Ascending aorta (tissue), 2 donors: ENCODE measurements at places on chromosomes 7 and 10.

DNA sequence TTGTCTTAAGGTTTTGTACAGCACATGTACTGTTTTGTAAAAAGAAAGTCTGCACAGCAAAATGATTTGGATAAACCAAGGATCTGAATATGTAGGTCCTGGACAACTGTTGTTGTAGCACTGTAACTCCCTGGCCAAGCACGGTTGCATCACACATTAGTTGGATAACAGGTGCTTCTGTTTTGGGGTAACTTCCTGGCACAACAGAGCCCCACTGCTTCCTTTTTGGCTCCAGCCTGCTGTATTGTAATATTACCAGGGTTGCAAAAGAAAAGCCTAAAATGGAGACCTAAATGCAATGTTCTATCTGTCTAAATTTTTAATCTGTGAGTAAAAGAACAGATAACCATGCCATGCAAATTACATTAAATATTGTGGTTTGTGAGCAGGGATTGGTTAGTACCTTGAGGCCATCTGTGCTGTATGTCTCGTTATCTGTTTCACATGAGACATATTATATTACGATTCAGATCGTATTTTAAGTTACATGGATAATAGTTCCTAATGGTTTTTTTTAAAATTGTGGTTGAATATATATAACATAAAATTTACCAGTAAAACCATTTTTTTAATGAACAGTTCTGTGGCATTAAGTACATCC is 27.5 kb upstream of the WAC start:
- DNase-seq = no peak
- no peak overlapping the region for H3K4me3 ChIP-seq
- no peaks in the 10 kb centered on the region for H3K36me3 ChIP-seq
- H3K27me3 ChIP-seq = no peaks in the 10 kb centered on the region

DNA sequence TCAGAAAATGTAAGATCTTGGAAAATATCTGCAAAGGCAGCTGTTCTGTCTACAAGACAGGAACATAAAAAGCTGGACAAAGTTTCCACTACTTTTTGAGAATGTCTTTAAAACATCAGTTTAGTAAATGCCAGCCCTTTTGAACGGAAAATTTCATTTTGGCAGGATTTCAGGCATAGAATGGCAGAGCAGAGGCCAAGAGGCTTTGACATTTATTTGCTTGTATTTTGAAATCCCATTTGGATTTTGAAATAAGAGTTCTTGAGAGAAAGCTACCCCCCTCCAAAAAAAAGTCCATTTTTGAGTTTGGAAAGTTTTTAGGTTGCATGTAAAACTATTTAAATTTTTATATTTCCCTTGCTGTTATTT is 3.1 kb upstream of the ETV1 start:
- H3K36me3 ChIP-seq = no peaks in the 10 kb centered on the region
- H3K27me3 ChIP-seq = no peaks in the 10 kb centered on the region
- peak overlapping the region; percentile 91 for H3K27ac ChIP-seq
- peaks cover 6% of the 10 kb centered on the region for H3K4me1 ChIP-seq
- H3K4me3 ChIP-seq = peak overlapping the region; percentile 79

- no peak overlapping the region for H3K27ac ChIP-seq
- no peak overlapping the region for H3K4me3 ChIP-seq
- no peaks in the 10 kb centered on the region for H3K4me1 ChIP-seq
These were observed 121.6 kb downstream of the EGFR start for GRCh38 chr7:55140221-55140940.

GRCh38 chr7:137120690-137121089 is 222.8 kb downstream of the PTN start:
- H3K27ac ChIP-seq = no peak overlapping the region
- H3K4me1 ChIP-seq = no peaks in the 10 kb centered on the region
- no peak overlapping the region for H3K4me3 ChIP-seq
- H3K36me3 ChIP-seq = no peaks in the 10 kb centered on the region

- H3K27ac ChIP-seq = no peak overlapping the region
- H3K4me1 ChIP-seq = no peaks in the 10 kb centered on the region
- no peak for DNase-seq
- no peaks in the 10 kb centered on the region for H3K36me3 ChIP-seq
- no peak overlapping the region for H3K4me3 ChIP-seq
- H3K27me3 ChIP-seq = no peaks in the 10 kb centered on the region
These were observed 38.3 kb downstream of the AHCYL2 start for GRCh38 chr7:129263168-129263567.

DNA sequence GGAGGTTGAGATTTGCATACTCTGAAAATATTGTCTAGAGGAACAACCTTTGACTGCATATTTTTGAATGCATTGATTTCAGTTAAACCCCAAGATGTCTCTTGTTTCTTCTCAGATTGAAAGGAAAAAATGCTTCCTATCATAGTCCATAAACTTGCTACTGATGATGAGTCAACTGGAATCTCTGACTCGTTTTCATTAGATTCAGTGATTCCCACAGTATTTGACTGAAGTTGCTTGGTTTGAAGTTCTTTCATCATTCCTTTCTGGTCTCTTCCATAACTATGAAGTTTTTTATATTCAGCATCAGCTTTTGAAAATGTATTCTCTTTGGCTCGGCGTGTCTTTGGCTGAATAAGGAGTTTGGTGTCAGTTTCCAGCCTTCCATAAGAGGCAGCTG is 10.7 kb downstream of the PEX1 start:
- H3K4me1 ChIP-seq = no peaks in the 10 kb centered on the region
- DNase-seq = no peak
- no peaks in the 10 kb centered on the region for H3K27me3 ChIP-seq
- H3K4me3 ChIP-seq = no peak overlapping the region

- H3K36me3 ChIP-seq = no peaks in the 10 kb centered on the region
- DNase-seq = no peak
- H3K4me1 ChIP-seq = no peaks in the 10 kb centered on the region
- H3K27ac ChIP-seq = no peak overlapping the region
- no peak overlapping the region for H3K4me3 ChIP-seq
These were observed 15.4 kb downstream of the TSPAN15 start for GRCh38 chr10:69466689-69467088.

DNA sequence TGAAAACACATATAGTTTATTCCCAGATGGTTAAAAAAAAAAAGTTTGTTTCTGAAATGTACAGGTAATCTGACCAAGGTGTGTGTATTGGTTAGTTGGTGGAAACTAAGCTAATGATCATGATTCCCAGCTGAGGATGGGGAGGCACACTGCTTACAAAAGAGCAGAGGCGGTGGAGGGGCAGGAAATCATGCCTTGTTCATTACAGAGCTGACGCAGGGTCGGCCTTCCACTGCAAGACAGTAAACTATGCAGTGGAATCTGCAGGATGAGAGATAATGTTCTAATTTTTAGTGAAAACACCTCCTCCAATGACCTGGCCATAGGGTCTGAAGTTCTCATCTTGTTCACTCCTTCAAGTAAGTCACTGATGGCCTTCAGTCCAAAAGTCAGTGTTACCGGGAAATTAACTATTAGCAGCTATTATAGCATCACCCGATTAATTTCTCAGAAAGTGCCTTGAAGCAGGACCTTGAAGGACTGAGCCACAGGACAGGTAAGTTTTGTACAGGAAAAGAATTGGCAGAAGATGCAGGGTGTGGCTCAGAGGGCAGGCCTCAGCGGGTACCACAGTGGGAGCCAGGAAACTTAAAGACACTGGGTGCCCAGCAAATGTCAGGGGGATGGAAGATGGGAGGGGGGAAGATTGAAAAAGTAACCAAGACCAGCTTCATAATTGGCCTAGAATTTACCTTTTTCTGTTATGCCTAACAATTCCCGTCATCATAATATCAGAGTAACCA is 36.0 kb downstream of the MYOF start:
- H3K4me1 ChIP-seq = peaks cover 31% of the 10 kb centered on the region
- no peak for DNase-seq
- peak overlapping the region; percentile 86 for H3K27ac ChIP-seq
- no peak overlapping the region for H3K4me3 ChIP-seq
- no peaks in the 10 kb centered on the region for H3K27me3 ChIP-seq
- H3K36me3 ChIP-seq = peaks cover 21% of the 10 kb centered on the region

DNA sequence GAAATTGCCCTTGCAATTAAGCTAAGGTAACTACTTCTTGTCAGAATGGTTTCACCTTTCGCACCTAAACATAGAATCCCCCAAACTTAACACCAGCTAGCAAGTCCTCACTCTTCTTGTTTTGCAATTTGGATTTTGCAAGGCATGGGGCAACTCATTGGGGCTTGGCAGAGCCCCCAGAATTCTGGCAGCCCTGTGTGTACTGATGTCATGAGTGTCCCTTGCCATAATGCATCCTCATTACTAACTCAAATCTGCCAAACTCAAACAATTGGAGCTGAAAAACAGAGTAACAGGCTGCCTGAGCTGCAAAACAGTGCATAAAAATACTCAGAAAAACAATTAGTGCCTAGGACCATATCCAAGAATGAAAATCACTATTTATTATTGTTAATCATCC is 7.9 kb upstream of the XPNPEP1 start:
- H3K36me3 ChIP-seq = no peaks in the 10 kb centered on the region
- no peaks in the 10 kb centered on the region for H3K27me3 ChIP-seq
- no peak for DNase-seq
- H3K4me3 ChIP-seq = no peak overlapping the region

DNA sequence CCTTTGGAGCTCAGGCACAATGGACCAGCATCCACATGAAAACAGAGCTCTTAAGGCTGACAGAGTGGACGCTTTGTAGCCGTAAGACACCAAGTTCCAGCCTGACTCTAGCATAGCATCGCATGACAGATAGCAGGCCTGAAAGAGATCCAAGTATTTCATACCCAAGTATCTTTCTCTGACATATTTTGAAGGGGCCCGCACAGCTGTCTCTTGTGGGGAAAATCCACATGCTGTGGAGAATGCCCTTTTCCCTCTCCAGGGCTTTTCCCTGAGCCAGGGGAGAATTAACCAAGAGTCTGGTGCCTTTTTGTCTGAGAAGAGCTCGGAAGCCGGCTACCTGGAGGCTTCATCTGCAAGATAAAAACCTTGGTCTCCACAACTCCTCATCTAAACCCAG is 51.0 kb downstream of the CFAP46 start:
- H3K4me3 ChIP-seq = no peak overlapping the region
- H3K4me1 ChIP-seq = no peaks in the 10 kb centered on the region
- no peaks in the 10 kb centered on the region for H3K27me3 ChIP-seq

DNA sequence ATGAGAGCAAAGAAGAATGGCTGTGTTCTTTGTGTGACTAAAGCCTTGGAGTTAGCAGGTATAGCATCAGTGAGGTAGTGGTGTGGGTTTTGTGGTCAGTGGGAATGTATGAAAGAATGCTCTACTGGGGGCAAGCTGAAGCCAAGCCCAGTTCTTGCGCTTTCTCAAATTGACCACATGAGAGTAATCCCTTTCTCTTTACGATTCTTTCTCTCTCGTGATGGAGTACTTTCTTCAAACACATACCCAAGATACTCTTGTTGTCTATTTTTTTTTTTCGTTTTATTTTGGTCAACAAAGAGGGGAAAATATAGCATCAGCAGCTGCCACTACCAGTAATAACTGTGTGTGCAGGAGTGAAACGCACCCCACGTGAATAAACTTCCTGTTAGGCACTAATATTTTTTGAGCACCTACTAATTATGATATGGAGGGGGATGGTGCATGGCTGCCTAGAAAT is 8.4 kb upstream of the PANK1 start:
- no peak overlapping the region for H3K27ac ChIP-seq
- DNase-seq = no peak
- H3K36me3 ChIP-seq = no peaks in the 10 kb centered on the region
- H3K4me3 ChIP-seq = no peak overlapping the region

DNA sequence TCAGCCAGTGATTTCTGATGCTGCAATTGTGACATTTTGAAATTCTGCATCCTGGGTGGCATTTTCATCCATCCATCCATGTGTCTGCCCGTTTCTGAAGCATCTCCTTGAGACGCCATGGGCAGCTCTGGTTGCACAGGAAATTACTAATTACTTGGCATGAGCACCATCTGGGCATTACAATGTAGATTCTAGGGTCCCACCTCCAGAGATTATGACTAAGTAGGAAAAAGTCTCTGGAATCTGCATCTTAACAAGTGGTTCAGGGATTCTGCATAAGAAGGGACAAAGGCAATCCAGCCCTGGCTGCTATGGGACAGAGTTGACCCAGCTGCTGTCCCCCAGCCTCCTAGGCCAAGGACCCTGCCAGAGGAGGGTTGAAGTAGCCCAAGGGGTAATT is 65.3 kb downstream of the CUZD1 start:
- no peak overlapping the region for H3K4me3 ChIP-seq
- no peaks in the 10 kb centered on the region for H3K4me1 ChIP-seq
- H3K36me3 ChIP-seq = no peaks in the 10 kb centered on the region
- H3K27ac ChIP-seq = no peak overlapping the region
- DNase-seq = no peak

GRCh38 chr10:113872139-113873030 is 17.9 kb downstream of the NHLRC2 start:
- no peak overlapping the region for H3K4me3 ChIP-seq
- H3K36me3 ChIP-seq = peaks cover 1% of the 10 kb centered on the region
- H3K27ac ChIP-seq = no peak overlapping the region
- H3K4me1 ChIP-seq = no peaks in the 10 kb centered on the region
- no peak for DNase-seq

DNA sequence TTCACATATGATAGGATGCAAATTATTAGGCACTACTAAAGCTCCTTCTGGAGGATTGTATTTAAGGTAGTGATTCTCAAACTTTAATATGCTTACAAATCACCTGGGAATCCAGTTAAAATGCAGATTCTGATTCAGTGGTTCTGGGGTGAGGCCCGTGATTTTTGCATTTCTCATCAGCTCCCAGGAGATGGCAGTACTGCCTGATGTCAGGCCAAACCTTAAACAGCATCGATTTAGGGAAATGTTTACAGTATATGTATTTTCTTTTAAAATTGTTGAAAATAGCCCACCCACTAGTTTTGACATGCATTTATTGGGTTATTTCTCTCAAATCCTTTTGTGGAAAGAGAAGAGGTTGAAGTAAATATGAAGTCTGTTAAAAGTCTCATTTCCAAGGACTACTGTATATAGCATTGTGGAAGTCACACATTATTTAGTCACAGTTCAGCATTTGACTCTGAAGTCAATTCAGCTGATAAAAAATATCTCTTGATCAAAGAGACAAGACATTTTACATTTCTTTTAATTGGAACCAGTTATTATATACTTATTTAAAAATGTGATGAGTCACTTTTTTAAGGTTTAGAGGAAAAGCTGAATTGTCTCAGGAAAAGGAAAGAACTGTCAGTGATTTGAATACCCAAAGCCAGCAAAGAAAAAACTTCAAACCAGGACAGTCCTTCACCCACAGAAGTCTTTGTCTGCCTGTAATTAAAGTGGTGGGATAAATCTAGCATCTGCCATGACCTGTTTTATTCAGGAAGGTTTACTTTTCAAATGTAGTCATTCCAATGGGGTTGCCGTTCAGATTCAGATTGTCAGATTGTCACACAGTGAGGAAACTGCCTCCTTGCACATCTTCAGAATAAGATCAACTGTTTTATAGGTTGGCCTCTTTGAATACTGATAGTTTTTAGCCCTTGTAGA is 21.1 kb upstream of the HBP1 start:
- H3K4me3 ChIP-seq = no peak overlapping the region
- peaks cover 2% of the 10 kb centered on the region for H3K4me1 ChIP-seq
- no peaks in the 10 kb centered on the region for H3K36me3 ChIP-seq
- no peak for DNase-seq

- H3K4me1 ChIP-seq = no peaks in the 10 kb centered on the region
- H3K4me3 ChIP-seq = no peak overlapping the region
- H3K27me3 ChIP-seq = no peaks in the 10 kb centered on the region
- H3K36me3 ChIP-seq = no peaks in the 10 kb centered on the region
- no peak overlapping the region for H3K27ac ChIP-seq
These were observed 35.7 kb downstream of the CBX3 start for GRCh38 chr7:26237035-26237807.

GRCh38 chr10:99429517-99430095 is 818 bp downstream of the GOT1 start:
- DNase-seq = no peak
- H3K4me3 ChIP-seq = peak overlapping the region; percentile 72
- no peak overlapping the region for H3K27ac ChIP-seq
- H3K36me3 ChIP-seq = peaks cover 7% of the 10 kb centered on the region
- peaks cover 7% of the 10 kb centered on the region for H3K4me1 ChIP-seq

GRCh38 chr7:24653316-24654085 is 80.2 kb downstream of the PALS2 start:
- peak overlapping the region; percentile 40 for H3K4me3 ChIP-seq
- no peak for DNase-seq
- H3K4me1 ChIP-seq = no peaks in the 10 kb centered on the region
- peak overlapping the region; percentile 23 for H3K27ac ChIP-seq
